Tibial nerve (tissue), 4 donors: ENCODE measurements at places on chromosomes 6 and 20.

DNA sequence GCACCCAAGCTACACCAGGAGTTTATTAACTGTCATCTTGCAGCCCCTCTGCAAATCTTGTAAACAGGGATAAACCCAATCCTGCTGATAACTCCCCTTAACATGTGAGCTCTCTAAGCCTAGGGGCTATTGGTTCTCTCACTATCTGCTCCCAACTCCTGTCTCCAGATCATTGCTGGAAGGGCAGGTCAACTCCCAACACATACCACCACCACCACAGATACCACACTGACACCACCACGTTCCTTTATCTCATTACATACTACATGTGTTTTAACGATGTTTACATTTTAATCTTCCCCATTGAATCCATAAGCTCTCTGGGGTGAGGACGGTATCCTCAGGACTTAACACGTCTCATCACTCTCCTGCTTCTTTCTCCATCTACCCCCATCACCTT is 51.8 kb downstream of the SIM1 start:
- H3K36me3 ChIP-seq, result no peaks in the 10 kb centered on the region
- H3K4me1 ChIP-seq, result no peaks in the 10 kb centered on the region
- peaks cover 12% of the 10 kb centered on the region for H3K27me3 ChIP-seq
- no peak for DNase-seq

GRCh38 chr6:130152908-130153510 is 69.7 kb downstream of the SAMD3 start:
- H3K27me3 ChIP-seq, result no peaks in the 10 kb centered on the region
- H3K36me3 ChIP-seq, result no peaks in the 10 kb centered on the region
- no peak for DNase-seq
- no peak overlapping the region for H3K27ac ChIP-seq
- H3K4me1 ChIP-seq, result no peaks in the 10 kb centered on the region
- H3K4me3 ChIP-seq, result no peak overlapping the region

GRCh38 chr6:94065707-94066337 is 646.5 kb upstream of the EPHA7 start:
- no peak overlapping the region for H3K27ac ChIP-seq
- no peaks in the 10 kb centered on the region for H3K4me1 ChIP-seq
- H3K4me3 ChIP-seq, result no peak overlapping the region
- no peak for DNase-seq

DNA sequence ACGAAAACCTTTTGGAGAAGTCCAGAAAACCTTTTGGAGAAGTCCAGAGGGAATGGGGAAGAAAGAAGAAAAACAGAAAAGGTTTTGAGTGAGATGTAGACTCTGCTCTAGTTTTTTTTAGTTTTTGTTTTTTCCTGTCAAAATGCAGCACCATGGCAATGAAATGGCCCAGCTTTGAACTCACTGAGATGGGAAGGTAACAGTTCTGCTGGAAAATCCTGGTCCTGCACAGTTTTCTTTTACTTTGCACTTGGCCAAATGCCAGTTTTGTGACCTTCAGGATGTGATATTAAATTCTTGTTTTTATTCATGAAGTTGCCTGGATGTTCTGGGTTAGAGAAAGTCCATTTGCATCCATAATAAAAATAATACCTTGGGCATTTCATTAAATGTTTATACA is 145.7 kb downstream of the CFAP61 start:
- H3K36me3 ChIP-seq, result no peaks in the 10 kb centered on the region
- no peaks in the 10 kb centered on the region for H3K4me1 ChIP-seq
- no peak overlapping the region for H3K27ac ChIP-seq
- H3K27me3 ChIP-seq, result no peaks in the 10 kb centered on the region
- DNase-seq, result no peak

- no peaks in the 10 kb centered on the region for H3K4me1 ChIP-seq
- DNase-seq, result no peak
- no peaks in the 10 kb centered on the region for H3K27me3 ChIP-seq
- H3K36me3 ChIP-seq, result no peaks in the 10 kb centered on the region
- H3K4me3 ChIP-seq, result no peak overlapping the region
Observed at GRCh38 chr20:12942123-12942522, 66.6 kb upstream of the SPTLC3 start.

DNA sequence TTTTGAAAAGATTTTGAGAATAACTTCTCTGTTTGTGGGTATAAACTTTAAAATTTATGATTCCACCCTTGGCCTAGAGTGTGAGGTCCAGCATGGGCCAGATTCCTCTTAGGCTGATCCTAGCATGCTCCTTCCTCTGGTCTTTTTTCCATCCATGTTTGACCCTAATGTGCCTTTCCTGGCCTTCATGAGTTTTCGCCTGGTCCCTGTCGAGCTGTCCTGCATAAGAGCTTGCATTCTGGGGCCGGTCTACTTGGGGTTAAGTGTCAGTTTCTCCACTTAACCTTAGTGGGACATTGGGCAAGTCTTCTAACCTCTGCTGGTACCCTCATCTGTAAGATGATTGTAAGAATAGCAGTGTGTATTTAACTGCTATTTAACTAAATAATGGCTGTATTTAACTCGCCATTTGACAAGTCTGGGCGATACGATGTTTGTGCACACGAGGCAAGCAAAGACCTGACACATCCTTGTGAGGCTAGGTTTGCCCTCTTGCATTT is 40.7 kb upstream of the TAGAP start:
- H3K4me3 ChIP-seq, result no peak overlapping the region
- no peaks in the 10 kb centered on the region for H3K27me3 ChIP-seq
- H3K4me1 ChIP-seq, result no peaks in the 10 kb centered on the region

DNA sequence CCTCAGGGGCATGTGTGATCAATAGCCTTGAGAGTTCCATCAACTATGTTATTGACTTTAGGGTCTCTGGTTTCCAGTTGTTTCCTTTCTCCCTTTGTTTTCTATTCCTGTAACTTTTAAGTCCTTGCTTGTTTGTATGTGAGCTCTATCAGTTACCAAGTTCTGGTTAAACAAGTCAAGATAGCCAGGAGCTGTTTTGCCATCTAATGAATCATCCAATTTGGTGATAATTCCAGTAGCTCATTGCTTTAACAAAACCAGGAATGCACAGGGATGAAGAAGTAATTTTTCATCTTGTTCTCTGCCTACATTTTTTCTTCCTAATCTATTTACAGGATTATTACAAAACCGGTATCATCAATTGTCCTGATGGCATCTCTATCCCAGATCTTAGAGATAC is 36.5 kb downstream of the KCTD20 start:
- H3K36me3 ChIP-seq, result peaks cover 4% of the 10 kb centered on the region
- no peak overlapping the region for H3K4me3 ChIP-seq
- H3K4me1 ChIP-seq, result no peaks in the 10 kb centered on the region
- H3K27me3 ChIP-seq, result no peaks in the 10 kb centered on the region
- no peak overlapping the region for H3K27ac ChIP-seq
- no peak for DNase-seq

GRCh38 chr20:11564491-11564890 is 353.2 kb upstream of the BTBD3 start:
- no peak overlapping the region for H3K27ac ChIP-seq
- H3K4me3 ChIP-seq, result no peak overlapping the region
- H3K4me1 ChIP-seq, result no peaks in the 10 kb centered on the region
- no peaks in the 10 kb centered on the region for H3K36me3 ChIP-seq
- H3K27me3 ChIP-seq, result no peaks in the 10 kb centered on the region
